ENCODE measurements at places on chromosomes 16 and 17. TPM values are rescaled to one million over a fixed set of nuclear protein-coding genes. Genes with fewer than 3 reads are reported as not detected.

GRCh38 chr16:6694636-6695035, 638.0 kb upstream of the RBFOX1 start:
- H3K36me3 ChIP-seq = no peaks in the 10 kb centered on the region
- H3K4me1 ChIP-seq = no peaks in the 10 kb centered on the region
- no peak overlapping the region for H3K4me3 ChIP-seq
- H3K27ac ChIP-seq = no peak overlapping the region
- DNase-seq = no peak

GRCh38 chr17:34990921-34991365, 10.6 kb downstream of the LIG3 start:
- H3K27ac ChIP-seq = no peak overlapping the region
- H3K4me1 ChIP-seq = peaks cover 26% of the 10 kb centered on the region
- DNase-seq = no peak
- H3K27me3 ChIP-seq = no peaks in the 10 kb centered on the region
- peaks cover 54% of the 10 kb centered on the region for H3K36me3 ChIP-seq

GRCh38 chr16:6751191-6751590, 581.5 kb upstream of the RBFOX1 start:
- H3K4me3 ChIP-seq = no peak overlapping the region
- H3K27ac ChIP-seq = no peak overlapping the region
- DNase-seq = no peak
- no peaks in the 10 kb centered on the region for H3K27me3 ChIP-seq

DNA sequence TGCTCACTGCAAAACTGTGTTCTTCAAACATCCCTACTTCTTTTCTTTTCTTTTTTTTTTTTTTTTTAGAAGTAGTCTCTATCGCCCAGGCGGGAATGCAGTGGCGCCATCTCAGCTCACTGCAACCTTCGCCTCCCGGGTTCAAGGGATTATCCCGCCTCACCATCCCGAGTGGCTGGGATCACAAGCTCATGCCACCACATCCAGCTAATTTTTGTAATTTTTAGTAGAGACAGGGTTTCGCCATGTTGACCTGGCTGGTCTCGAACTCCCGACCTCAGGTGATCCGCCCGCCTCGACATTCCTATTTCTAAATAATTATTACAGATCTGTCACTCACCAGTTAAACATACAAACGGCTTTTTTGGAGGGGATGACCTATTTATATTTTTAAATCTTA, 1.0 kb upstream of the RNASEK start:
- peaks cover 34% of the 10 kb centered on the region for H3K36me3 ChIP-seq
- H3K27ac ChIP-seq = peak overlapping the region; percentile 99
- no peak for DNase-seq
- H3K27me3 ChIP-seq = no peaks in the 10 kb centered on the region

TMC7 gene
- total RNA-seq = not detected

PRRT2 gene
- 1.3 TPM for total RNA-seq

DNA sequence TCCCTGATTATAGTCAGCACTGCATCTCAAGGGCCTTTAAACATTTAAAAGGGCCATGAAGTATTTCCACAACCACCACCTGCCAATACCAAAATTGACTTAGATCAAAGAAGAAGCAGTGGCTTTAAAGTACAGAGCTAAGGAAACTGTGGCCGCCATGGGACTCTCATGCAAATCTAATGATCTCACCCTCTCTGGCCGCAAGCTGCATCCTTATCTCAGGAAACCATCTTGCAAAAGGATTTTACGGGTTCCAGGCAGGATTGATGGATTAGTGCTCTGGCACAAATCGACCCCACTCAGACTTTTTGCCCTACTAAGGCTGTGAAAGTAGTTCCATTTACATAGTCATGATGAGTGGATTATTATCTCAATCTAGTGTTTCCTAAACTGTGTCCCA, 22.6 kb downstream of the CDRT4 start:
- peak; percentile 40 for DNase-seq
- no peaks in the 10 kb centered on the region for H3K36me3 ChIP-seq
- no peak overlapping the region for H3K4me3 ChIP-seq

DNA sequence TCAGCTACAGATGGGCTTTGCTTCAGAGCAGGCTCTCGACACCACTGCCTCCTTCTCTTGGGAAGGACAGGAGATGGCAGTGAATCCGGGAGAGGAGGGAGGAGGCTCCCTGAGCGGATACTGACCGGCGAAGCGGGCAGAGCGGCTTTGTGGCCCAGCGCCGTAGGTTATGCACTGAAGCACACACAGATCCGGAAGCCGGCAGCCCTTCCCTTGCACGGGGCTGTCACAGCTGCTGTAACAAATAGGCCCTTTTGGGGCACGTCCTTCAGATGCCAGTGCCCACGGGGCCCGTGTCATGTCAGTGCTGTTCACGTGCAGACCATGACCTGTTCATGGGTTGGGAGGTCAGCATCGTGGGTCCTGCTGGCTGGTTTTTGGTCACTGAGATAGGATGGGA, 144.7 kb upstream of the CHMP6 start:
- peak overlapping the region; percentile 12 for H3K4me3 ChIP-seq
- H3K36me3 ChIP-seq = peaks cover 56% of the 10 kb centered on the region
- no peaks in the 10 kb centered on the region for H3K27me3 ChIP-seq

GRCh38 chr16:23384878-23385277, 68.1 kb downstream of the COG7 start:
- no peak for DNase-seq
- peaks cover 2% of the 10 kb centered on the region for H3K36me3 ChIP-seq
- no peak overlapping the region for H3K27ac ChIP-seq

- no peaks in the 10 kb centered on the region for H3K27me3 ChIP-seq
- no peak overlapping the region for H3K4me3 ChIP-seq
- no peak overlapping the region for H3K27ac ChIP-seq
- no peaks in the 10 kb centered on the region for H3K4me1 ChIP-seq
- no peak for DNase-seq
Observed at GRCh38 chr16:11428623-11428953, 83.3 kb downstream of the RMI2 start.

HAGHL gene
- 5.0 TPM for total RNA-seq

GRCh38 chr16:23629516-23629915, 11.6 kb downstream of the PALB2 start:
- H3K36me3 ChIP-seq = peaks cover 30% of the 10 kb centered on the region
- no peak overlapping the region for H3K4me3 ChIP-seq
- no peak overlapping the region for H3K27ac ChIP-seq
- H3K4me1 ChIP-seq = peaks cover 13% of the 10 kb centered on the region
- no peaks in the 10 kb centered on the region for H3K27me3 ChIP-seq

KRT32 gene
- total RNA-seq = not detected

- H3K4me3 ChIP-seq = no peak overlapping the region
- H3K36me3 ChIP-seq = no peaks in the 10 kb centered on the region
- H3K27me3 ChIP-seq = peaks cover 4% of the 10 kb centered on the region
- peaks cover 6% of the 10 kb centered on the region for H3K4me1 ChIP-seq
- peak; percentile 84 for DNase-seq
Observed at GRCh38 chr17:42517516-42517915, 18.5 kb upstream of the NAGLU start.

- H3K4me3 ChIP-seq = no peak overlapping the region
- no peak for DNase-seq
- no peaks in the 10 kb centered on the region for H3K36me3 ChIP-seq
- no peak overlapping the region for H3K27ac ChIP-seq
- H3K27me3 ChIP-seq = peaks cover 11% of the 10 kb centered on the region
Observed at GRCh38 chr17:41741709-41742108, 7.3 kb upstream of the HAP1 start.

PERCC1 gene
- not detected for total RNA-seq

GRCh38 chr17:394718-395095, 42.1 kb upstream of the RPH3AL start:
- peaks cover 10% of the 10 kb centered on the region for H3K4me1 ChIP-seq
- H3K4me3 ChIP-seq = no peak overlapping the region
- DNase-seq = no peak
- H3K27ac ChIP-seq = no peak overlapping the region
- no peaks in the 10 kb centered on the region for H3K27me3 ChIP-seq

- H3K27me3 ChIP-seq = peaks cover 5% of the 10 kb centered on the region
- peaks cover 9% of the 10 kb centered on the region for H3K4me1 ChIP-seq
- no peak for DNase-seq
- no peak overlapping the region for H3K4me3 ChIP-seq
Observed at GRCh38 chr16:22683730-22684573, 130.0 kb upstream of the HS3ST2 start.

GRCh38 chr17:37847811-37848331, 76.3 kb upstream of the TBC1D3K start:
- H3K36me3 ChIP-seq = no peaks in the 10 kb centered on the region
- H3K27ac ChIP-seq = no peak overlapping the region
- DNase-seq = no peak
- H3K27me3 ChIP-seq = peaks cover 9% of the 10 kb centered on the region

DNA sequence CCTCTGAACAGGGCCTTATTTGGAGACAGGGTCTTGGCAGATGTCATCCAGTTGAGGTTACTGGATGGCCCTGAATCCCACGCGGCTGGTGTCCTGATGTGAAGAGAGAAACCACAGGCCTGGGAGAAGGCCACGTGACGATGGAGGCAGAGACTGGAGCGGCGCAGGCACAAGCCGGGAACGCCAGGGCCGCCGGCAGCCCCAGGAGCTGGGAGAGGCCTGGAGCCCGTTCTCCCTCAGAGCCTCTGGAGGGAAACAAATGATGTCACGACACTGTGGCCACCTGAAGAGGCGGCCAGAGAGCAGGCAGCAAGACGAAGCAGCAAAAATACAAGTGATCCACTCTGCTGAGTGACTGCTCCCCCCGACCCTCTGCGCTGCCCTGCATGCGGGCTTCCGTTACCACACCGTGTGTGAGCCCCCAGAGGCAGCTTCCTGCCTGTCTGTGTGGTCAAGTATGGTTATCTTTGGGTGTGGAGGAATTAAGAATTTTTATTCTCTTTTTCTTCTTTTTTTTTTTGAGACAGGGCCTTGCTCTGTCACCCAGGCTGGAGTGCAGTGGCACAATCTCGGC, 11.6 kb downstream of the CD7 start:
- no peak overlapping the region for H3K27ac ChIP-seq
- H3K4me3 ChIP-seq = no peak overlapping the region
- peaks cover 2% of the 10 kb centered on the region for H3K27me3 ChIP-seq
- H3K36me3 ChIP-seq = no peaks in the 10 kb centered on the region

TP53TG3 gene
- 0.37 TPM for total RNA-seq

SDR42E1 gene
- total RNA-seq = 11.5 TPM

DNA sequence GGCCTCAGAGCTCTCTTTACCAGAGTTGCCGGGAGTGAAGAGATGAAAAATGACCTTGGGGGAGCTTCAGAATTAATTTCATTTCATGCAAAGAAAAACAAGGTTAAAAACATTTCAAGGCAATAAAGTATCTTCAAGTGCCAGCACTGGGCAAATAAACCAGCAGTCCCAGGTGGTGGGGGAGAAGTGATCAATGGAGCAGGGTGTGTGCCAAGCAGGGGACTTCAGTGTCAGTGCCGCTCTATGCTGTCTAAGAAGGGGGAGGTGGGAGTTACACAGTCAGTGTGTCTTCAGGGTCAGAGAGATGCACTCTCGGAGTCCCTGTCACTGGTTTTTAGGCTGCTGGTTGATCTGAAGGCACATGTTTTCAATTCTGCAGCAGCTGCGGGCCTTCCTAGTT, 57.2 kb upstream of the MGAT5B start:
- DNase-seq = no peak
- H3K27me3 ChIP-seq = no peaks in the 10 kb centered on the region
- no peak overlapping the region for H3K27ac ChIP-seq
- no peaks in the 10 kb centered on the region for H3K36me3 ChIP-seq

Measured in activated CD4-positive, alpha-beta T cell treated with anti-CD3 and anti-CD28 coated beads, Interleukin-2, amount 10 ng/mL, durations not matched to agents 7 days and 5 days (primary cell).